Smooth muscle cell of the brain vasculature (primary cell): ENCODE measurements at places on chromosomes 1 and 21.

DNA sequence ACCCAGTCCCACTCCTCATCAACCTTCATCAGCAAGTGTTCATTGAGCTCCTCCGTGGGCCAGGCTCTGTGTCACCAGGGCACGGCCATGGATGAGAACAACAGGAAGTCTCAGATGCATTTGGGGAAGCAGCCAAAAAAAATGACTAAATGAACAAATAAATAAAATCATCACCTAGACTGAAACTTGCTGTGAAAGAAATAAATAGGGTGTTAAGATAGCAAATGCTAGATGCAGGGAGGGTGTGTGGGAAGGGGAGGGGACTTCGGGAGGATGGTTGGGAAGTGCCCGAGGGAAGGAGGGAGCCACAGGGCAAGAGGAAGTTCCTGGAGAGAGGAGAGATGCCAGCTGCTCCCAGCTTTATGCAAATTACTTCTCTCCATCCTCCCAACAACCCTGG lies 696.7 kb downstream of the PTPRU start:
- DNase-seq: no peak

- no peak for DNase-seq
Observed at GRCh38 chr1:46133181-46133658, 791 bp upstream of the PIK3R3 start.

DNA sequence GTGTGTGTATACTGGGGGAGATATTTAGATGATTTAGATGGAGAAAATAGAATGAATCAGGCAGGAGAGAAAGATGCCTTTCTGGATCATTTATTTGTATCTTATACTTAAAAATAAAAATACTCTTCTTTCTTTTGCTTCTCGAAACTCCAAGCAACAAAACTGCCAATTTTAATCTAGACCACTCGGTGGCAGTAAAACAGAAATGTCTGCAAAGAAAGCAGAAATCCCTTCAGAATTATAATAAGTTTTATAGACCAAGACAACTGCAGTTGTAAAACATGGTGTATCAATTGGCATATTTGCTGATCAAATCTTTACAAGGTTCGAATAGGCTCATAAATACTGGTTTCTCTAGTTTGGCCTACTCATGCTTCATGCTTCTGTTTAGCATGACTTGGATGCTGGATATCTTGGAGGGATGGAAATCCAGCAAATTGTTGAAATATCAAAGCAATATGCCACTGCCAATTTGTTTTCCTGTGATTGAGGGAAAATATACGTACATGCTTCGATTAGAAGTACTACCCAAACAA lies 15.1 kb upstream of the C1orf87 start:
- DNase-seq: no peak

DNA sequence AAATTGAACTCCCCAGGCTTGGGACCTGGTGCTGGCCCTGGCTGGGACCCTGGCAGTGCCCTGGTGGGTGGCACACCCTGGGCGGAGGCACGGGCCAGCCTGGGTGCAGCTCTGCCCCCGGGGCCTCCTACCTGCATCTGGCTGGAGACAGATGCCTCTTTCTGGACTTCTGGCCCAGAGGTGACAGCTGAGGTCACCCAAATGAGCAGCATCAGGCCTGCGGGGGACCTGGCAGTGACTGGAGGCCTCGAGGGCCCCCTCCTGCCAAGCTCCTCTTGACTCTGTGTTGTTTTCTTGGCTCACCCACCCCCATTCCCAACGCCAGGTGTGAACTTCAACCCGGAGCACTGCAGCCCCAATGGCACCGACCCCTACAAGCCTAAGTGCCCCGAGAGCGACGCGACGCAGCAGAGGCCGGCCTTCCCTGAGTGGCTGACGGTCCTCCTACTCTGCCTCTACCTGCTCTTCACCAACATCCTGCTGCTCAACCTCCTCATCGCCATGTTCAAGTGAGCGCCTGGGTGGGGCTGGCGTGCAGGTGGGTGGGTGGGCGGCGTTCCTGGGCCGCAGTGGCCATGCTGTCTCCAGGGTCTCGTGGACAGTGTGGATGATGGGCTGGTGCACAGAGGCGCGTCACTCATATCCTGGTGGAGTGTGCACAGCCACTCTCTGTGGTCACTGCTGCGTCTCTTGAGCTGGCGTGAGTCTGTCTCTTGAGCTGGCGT lies 41.6 kb upstream of the LRRC3 start:
- no peak for DNase-seq

DNA sequence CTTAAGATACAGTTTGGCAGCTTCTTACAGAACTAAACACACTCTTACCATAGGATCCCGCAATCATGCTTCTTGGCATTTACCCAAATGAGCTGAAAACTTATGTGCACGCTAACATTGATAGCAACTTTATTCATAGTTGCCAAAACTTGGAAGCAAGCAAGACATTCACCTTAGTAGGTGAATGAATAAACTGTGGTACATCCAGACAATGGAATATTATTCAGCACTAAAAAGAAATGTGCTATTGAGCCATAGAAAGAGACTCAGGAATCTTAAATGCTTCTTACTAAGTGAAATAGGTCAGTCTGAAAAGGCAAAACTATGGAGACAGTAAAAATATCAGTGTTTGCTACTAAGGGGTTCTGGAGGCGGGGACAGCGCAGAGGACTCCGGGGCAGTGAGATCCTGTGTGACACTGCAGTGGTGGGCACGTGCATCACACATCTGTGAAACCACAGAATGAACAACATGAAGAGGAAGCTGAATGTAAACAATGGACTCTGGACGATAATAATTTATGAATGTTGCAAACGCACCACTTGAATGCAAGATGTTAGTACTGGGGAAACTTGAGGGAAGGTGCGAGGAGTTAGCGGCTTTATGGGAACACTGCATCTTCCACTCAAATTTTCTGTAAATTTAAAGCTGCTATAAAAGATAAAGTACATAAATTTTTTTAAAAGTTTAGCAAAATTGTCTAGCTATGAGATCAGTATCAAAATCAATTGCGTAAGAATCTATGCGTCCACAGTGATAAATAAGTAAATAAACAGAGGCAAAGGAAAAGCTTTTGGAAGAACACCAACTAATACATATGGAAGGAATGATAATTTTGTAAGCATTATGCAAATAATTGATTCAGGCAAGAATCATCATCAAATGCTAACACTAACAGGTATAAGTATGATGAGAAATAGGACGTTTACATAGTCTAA lies 15.4 kb upstream of the SPATC1L start:
- DNase-seq: no peak

DNA sequence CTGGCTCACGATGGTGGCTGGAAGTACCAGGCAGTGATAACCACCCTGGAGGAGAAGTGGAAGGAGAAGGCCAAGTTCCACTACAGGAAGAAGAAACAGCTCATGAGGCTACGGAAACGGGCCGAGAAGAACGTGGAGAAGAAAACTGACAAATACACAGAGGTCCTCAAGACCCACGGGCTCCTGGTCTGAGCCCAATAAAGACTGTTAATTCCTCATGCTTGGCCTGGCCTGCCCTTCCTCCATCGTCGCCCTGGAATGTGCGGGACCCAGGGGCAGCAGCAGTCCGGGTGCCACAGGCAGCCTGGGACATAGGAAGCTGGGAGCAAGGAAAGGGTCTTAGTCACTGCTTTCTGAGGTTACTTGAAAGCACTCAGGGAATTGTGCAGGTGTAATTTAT lies 10.8 kb downstream of the IL24 start:
- no peak for DNase-seq

- no peak for DNase-seq
Observed at GRCh38 chr1:29333008-29333407, 96.7 kb downstream of the PTPRU start.

- DNase-seq: no peak
Observed at GRCh38 chr1:20893931-20894330, 106.8 kb upstream of the HP1BP3 start.

DNA sequence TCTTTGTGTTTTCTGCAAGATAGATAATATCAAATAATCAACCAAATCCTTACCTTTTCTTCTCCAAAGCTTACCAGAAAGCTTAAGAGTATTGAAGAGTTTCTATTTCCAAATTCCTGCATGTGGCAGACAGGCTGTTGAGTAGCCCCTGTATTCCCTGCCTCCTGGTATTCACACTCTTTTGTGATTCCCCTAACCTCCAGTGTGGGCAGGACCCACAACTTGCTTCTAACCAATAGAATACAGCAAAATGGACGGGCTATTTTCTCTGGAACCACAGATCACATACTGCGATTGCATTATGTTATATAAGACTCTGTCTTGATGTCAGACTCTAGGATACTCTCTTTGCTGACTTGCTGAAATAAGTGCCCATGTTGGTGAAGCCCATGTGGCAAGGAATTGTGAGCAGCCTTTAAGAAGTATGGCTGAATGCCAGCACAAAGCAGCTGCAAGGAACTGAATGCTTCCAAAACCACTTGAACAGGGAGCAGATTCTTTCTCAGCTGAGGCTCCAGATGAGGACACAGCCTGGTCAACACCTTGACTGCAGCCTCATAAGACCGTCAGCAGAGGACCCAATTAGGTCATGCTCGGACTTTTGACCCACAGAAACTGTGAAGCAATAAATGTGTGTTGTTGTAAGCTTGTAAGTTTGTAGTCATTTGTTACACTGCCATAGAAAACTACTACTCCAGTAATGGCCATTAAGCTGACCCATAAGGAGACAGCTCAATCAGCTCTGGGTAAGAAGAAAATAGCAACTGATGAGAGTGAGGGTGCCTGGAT lies 47.9 kb upstream of the PLXNA2 start:
- no peak for DNase-seq

DNA sequence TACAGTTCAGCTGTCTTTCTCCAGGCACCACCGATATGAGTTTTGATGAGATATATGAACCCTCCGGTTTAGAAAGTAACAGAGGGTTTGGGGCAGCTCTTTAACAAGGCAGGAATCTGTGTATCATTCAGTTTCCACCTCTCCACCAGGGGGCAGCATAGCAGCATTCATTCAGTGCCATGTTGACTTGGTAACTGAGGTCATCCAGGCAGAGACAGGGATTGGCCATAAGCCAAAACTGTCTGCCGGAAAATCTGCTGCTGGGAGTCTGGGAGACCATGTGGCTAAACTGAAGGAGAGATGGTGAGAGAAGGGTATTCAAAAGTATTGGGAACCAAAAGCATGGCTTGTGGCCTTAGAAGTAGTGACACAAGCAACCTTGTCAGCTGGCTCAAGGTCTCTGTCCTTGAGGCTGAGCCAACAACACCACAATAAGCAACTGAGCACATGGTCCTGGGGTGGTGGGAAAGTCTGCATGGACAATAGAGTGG lies 98.5 kb downstream of the LMX1A start:
- DNase-seq: no peak
